Kidney glomerular epithelial cell (primary cell): ENCODE measurements at places on chromosomes 11 and 22.

- no peak for DNase-seq
Measured at GRCh38 chr11:119697445-119697844, 31.6 kb downstream of the NECTIN1 start.

DNA sequence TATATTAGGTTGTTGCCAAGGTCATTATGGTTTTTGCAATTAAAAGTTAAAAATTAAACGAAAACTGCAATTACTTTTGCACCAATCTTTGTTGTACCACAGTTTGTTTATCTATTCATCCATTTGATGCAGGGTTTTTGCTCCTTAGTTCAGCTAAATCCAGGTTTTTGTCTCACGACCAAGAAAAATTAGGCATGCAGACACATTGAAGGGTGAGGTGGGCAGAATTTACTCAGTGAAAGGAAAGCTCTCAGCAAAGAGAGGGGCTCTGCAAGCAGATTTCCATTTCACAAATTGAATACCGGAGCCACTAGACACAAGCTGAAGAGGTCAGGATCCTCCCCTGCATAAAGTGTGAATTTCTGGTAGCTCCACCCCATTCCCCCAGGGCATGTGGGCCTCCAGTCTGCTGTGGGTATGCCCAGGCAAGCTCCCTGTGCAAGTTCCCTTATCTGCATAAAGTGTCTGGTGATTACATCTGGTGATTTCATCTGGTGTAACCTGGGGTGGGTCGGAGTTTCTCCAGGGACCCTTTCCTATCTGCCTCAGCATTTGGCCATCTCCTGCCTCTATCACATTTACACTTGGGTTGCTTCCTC is 33.3 kb downstream of the APOL6 start:
- DNase-seq, result no peak

DNA sequence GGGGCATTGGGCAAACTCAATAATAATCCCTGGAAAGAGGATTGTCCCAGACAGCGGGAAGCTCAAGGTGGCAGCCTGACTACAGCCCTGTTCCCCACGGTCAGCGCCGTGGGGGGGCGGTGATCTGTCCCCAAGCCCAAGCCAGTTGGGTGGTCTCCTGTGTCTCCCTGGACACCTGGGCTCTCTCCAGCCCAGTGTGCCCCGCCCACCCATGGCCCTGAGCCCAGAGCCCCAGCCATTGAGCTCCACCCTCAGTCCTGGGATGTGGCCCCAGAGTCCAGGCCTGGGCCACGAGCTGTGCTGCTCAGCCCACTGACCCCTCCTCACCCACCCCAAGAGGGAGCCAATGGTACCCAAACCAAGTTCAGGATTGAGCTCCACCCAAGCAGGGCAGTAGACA is 27.9 kb upstream of the PDE2A start:
- no peak for DNase-seq

DNA sequence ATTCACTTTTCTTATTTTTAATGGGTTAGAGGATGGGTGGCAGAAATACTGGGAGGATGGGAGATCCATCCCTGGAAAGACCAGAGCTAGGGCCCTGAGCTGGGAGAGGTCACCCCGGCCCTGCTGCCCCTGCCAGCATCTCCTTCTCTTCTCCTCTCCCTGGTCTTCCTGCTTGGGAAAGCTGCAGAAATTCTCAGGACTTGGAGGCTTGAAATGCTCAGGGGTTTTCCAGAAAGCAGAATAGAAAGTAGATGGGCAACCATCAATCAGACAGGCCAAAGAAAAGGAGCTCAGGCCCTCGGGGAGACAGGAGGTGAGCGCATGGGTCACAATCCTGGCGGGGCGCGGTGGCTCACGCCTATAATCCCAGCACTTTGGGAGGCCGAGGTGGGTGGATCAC is 1.5 kb downstream of the APOBEC3H start:
- no peak for DNase-seq

- DNase-seq, result no peak
Measured at GRCh38 chr22:25353516-25354445, 134.3 kb downstream of the CRYBB2 start.

- DNase-seq, result no peak
Measured at GRCh38 chr11:97974798-97975498, 1045.8 kb upstream of the CNTN5 start.

DNA sequence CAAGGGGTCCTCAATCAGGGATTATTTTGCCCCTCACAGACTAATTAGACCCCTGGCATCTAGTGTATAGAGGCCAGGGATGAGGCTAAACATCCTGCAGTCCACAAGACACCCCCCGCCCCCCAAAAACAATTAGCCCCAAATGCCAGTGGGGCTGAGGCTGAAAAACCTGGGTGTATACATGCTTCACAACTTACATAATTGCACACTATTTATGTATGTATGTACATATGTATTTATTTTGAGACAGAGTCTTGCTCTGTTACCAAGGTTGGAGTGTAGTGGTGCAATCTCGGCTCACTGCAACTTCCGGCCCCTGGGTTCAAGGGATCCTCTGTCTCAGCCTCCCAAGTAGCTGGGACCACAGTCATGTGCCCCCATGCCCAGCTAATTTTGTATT is 28.8 kb upstream of the SHANK2 start:
- no peak for DNase-seq

GRCh38 chr11:70931430-70931829 is 320.9 kb downstream of the SHANK2 start:
- DNase-seq, result no peak

DNA sequence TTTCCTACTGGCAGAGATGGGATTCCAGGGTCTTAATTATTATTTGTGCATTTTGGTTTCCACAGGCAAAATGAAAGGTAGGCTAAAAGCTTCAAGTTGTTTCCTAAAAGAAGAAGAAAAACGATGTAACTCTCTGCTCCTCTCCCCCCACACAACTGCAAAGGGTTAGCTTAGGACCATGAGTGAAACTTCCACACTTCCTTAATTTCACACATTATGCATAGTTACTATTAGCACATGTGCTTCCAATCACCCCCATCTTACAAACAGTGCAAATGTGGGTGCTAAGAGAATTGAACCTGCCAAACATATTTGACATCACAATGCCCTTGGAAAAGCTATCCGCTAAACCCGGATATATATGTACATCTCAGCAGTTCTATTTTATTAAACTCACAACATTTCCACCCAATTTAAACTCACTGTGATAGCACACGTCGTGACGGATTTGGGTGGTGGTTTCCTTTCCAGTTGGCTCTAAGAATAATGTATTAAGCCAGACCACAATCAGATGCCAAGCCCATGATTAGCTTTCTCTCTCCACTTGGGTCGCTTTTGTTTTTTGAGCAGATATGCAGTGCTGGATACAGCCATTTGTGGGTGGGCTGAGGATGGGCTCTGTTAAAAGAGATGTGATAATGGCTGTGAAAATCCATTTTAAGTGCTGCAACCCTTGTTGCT is 245.0 kb upstream of the POU2AF2 start:
- DNase-seq, result no peak

- peak; percentile 21 for DNase-seq
Measured at GRCh38 chr11:122910775-122911174, 28.2 kb downstream of the JHY start.

DNA sequence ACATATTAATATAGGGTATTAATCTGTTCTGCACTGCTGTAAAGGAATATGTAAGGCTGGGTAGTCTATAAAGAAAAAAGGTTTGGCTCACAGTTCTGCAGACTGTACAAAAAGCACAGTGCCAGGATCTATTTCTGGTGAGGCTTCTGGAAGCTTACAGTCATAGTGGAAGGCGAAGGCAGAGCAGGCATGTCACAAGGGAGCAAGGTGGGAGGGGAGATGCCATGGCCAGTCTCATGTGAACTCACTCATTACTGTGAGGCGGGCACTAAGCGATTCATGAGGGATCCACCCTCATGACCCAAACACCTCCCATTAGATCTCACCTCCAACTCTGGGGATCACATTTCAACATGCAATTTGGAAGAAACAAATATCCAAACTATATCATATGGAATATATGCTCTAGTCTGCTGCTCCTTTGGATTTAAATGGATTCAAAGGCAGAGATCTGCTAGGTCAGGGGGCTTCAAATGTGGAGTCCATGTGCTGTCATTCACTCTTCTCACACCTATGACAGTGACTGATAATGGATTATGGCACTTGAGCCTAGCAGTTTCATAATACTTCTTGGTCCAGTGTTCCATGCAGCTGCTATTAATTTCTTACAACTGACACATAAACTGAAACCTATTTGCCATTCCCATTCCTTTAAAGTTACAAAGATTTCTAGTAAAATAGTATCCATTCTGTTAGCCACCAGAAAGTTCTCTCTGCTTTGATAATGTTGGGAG is 146.0 kb downstream of the ATG16L2 start:
- DNase-seq, result no peak

- peak; percentile 69 for DNase-seq
Measured at GRCh38 chr11:61187505-61188130, 15.7 kb upstream of the PGA3 start.

DNA sequence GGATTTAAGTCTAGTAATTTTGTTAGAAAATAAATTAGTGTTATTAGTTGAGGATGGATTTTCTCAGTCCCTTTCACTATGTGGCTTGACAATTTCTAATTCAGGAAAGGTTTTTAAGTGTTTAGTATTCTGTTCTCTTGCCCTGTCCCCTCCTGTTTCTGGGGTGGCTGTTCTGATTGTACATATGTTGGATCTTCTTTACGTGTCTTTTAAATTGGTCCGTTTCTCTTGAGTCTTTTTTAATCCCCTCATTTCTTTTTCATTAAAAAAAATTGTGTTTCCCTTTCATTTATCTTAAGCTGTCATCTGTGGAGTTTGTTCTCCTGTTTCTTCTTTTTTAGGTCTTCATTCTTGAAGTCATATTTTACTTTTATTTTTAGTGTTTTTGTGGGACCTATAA is 12.5 kb downstream of the ZBED4 start:
- no peak for DNase-seq

- DNase-seq, result no peak
Measured at GRCh38 chr22:35678836-35679235, 30.6 kb downstream of the APOL6 start.

- peak; percentile 61 for DNase-seq
Measured at GRCh38 chr11:44763121-44763820, 36.5 kb downstream of the TSPAN18 start.

- DNase-seq, result no peak
Measured at GRCh38 chr11:69030301-69030700, 17.3 kb upstream of the MRGPRF start.

DNA sequence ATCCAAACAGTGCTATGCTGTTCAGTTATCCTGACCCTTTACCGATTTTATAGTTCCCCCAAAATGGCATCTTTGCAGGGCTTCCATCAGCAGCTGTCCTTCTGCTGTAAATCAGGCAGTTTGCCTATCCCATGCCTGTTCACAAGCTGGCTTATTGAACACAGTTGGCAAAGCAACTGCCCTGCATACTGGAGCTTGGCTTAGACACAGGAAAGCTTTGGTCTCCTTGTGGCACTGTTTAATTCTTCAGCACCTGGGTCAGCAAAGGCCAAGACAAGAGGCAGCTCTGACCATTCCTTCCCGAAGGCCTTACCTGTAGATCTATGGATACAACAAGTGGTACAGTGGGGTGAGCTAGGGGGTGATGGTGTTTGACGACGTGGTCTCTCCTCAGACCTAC is 32.2 kb downstream of the TSPAN18 start:
- no peak for DNase-seq

DNA sequence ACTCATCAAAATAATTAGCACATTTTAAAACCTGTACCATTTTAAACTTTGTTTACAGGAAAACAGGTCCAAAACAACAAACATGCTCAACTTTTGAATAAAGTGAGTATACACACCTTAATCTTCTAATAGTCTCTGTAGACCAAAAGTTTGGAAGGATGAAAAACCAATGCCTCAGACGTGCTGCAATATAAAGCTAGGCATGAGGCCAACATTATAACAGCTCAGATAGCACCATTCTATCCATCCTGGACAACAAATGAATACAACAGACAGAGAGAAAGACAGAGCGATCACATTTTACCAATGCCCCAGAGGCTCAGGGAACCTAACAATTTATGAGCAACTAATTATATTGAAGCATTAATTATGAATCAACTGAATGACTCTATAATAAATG is 77.0 kb downstream of the PAK1 start:
- no peak for DNase-seq

DNA sequence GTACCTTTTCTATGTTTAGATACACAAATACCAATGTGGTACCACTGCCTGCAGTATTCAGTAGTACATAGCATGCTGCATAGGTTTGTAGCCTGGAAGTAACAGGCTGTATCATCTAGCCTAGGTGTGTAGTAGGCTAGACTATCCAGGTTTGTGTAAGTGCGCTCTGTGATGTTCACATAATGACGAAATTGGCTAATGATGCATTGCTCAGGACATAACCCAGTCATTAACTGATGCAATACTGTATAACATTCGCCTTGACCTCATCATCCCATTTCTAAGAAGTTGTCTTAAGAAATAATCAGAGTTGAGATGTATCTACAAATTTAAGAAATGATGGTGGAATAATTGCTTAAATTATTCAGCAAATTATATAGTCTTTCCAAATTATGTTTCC is 116.0 kb upstream of the TIMP3 start:
- DNase-seq, result no peak

DNA sequence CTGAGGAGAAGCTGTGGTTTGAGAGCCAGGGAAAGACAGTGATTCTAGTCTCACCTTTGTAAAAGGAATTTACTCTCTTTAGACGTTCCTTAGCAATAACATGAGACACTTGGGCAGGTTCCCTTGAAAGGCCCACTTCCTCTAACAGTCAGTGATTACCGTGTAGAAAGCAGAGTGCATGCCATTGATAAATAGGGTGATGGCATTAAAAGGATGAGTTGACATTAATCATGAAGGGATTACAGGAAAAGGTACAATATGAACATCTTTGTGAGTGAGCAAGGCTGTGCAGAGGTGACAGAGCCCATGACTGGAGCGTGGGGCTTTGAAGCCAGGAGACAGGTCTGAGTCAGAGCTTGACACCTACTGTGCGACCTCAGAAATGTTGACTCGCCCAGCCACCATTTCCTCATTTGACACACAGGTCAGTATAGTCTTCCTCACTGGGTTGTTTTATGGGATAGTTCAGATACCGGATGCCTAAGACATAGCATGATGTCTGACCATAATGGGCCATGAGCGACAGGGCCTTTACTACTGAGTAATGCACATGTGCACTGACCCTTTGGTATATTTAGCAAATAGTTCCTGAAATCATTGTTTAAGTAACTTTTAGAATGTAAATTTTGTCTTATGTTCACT is 341.7 kb upstream of the MTNR1B start:
- no peak for DNase-seq

GRCh38 chr22:22576244-22576988 is 17.4 kb upstream of the PRAME start:
- peak; percentile 20 for DNase-seq

DNA sequence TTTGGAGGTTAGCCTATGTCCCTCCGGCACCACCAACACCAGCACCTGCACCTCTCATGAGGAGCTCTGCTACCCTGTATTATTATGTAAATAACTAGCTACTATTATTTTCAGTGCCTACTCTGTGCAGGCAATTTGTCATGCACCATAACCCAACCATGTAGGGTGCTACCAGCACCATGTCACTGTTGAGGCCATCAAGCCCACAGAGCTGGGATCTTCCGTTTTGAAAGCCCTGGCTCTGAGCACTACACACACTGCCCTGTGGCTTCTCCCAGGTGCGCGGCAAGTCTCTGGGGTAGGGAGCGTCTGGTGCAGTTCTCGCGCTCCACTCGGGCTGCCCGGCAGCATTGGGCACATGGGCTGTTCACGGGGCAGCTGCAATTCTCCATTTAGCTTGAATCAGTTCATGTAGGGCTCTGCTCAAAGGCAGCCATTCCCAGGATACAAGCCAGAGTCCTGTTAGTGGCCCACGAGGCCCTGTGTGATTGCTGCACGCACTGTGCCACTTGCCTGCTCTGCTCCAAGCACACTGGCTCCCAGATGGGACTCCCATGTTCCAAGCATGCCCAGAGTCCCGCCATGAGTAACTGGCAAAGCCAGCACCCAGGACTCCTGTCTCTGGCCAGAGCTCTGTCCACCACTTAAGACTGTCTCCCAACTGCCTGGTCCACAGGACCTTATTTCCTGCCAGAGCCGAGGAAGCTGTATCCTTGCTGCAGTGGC is 42.5 kb upstream of the CDON start:
- no peak for DNase-seq
